ENCODE measurements at places on chromosomes 7 and 10. TPM values are rescaled to one million over a fixed set of nuclear protein-coding genes. Genes with fewer than 3 reads are reported as not detected.

- no peak overlapping the region for H3K4me3 ChIP-seq
- no peaks in the 10 kb centered on the region for H3K27me3 ChIP-seq
- H3K36me3 ChIP-seq, result no peaks in the 10 kb centered on the region
- H3K27ac ChIP-seq, result no peak overlapping the region
- no peaks in the 10 kb centered on the region for H3K4me1 ChIP-seq
Observed at GRCh38 chr10:115871855-115872254, 401.2 kb downstream of the GFRA1 start.

GRCh38 chr10:71084061-71084817 lies 128.1 kb upstream of the UNC5B start:
- no peak for DNase-seq
- no peak overlapping the region for H3K27ac ChIP-seq
- no peaks in the 10 kb centered on the region for H3K4me1 ChIP-seq
- H3K4me3 ChIP-seq, result no peak overlapping the region

GRCh38 chr10:133394064-133394663 lies at the start of gene MTG1:
Gene MTG1, plus strand, starts transcription at chr10:133394157. Its CDS starts 64 bp downstream, at chr10:133394221.
- no peaks in the 10 kb centered on the region for H3K27me3 ChIP-seq
- peaks cover 57% of the 10 kb centered on the region for H3K4me1 ChIP-seq
- peak; percentile 90 for DNase-seq
- H3K4me3 ChIP-seq, result peak within 1 kb of the TSS; percentile 75
- peaks cover 26% of the 10 kb centered on the region for H3K36me3 ChIP-seq

- peaks cover 3% of the 10 kb centered on the region for H3K27me3 ChIP-seq
- no peaks in the 10 kb centered on the region for H3K36me3 ChIP-seq
- no peak overlapping the region for H3K4me3 ChIP-seq
- peaks cover 7% of the 10 kb centered on the region for H3K4me1 ChIP-seq
Observed at GRCh38 chr10:91038971-91039370, 118.1 kb upstream of the ANKRD1 start.

DNA sequence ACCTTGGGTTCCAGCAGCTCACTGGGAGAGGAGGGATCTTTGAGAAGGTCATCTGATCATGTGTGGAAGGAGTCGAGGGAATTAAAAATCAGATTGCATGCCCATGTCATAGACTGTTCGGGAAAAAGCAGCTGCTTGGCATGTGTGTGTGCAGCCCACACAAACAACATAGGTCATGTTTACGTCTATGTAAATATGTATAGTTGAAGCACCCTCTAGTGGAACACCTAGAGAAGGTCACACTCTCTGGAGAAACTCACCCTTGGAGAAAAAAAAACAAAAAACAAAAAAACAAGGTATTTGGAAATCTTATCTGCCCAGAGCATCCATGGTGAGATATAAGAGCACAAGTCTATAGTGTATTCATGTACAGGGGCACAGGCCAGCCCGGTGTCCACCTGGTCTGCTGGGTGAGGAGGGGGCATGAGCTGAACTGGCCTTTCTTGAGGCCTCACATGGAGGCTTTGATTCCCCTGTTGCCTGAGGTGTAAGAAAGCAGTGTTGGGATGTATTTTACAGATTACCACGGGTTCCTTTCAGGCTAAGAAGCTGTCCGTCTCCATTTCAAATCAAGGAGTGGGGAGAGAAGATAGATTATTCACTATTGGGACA lies 98.0 kb downstream of the NPY start:
- no peak for DNase-seq
- no peaks in the 10 kb centered on the region for H3K4me1 ChIP-seq
- H3K27me3 ChIP-seq, result no peaks in the 10 kb centered on the region
- no peaks in the 10 kb centered on the region for H3K36me3 ChIP-seq

Gene FHIP2A
- total RNA-seq, result 85.5 TPM

Gene ZNF727
- total RNA-seq, result not detected

GRCh38 chr10:21090609-21091082 lies 193.5 kb upstream of the NEBL start:
- H3K27ac ChIP-seq, result no peak overlapping the region
- H3K4me3 ChIP-seq, result no peak overlapping the region
- no peaks in the 10 kb centered on the region for H3K4me1 ChIP-seq
- no peak for DNase-seq
- no peaks in the 10 kb centered on the region for H3K27me3 ChIP-seq

GRCh38 chr7:131602994-131603372 lies 46.6 kb upstream of the PODXL start:
- DNase-seq, result no peak
- no peaks in the 10 kb centered on the region for H3K27me3 ChIP-seq
- H3K27ac ChIP-seq, result no peak overlapping the region
- no peak overlapping the region for H3K4me3 ChIP-seq

DNA sequence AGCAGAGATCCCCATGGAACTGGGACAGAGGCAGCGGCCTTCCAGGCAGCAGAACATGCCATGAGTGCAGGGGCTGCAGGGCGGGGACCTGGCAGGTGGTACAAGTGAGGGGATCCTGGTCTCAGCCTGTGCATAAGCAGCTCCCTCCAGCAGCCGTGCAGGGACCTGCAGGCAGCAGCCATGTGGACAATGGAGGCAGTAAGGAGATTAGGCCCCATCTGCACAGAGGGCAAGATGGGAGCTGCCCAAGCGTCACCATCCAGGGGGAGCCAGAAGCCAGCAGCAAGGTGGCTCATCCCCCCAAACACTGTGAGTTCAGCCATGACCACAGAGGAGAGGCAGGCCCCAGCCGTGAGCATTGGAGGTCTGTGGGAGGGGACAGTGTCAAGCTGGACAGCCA lies 3.1 kb downstream of the DDC start:
- no peak for DNase-seq
- H3K27me3 ChIP-seq, result peaks cover 14% of the 10 kb centered on the region
- no peak overlapping the region for H3K27ac ChIP-seq
- no peaks in the 10 kb centered on the region for H3K4me1 ChIP-seq

- H3K36me3 ChIP-seq, result no peaks in the 10 kb centered on the region
- no peak overlapping the region for H3K27ac ChIP-seq
- H3K4me3 ChIP-seq, result no peak overlapping the region
- H3K4me1 ChIP-seq, result no peaks in the 10 kb centered on the region
Observed at GRCh38 chr10:1643161-1643907, 94.0 kb downstream of the ADARB2 start.

- no peak for DNase-seq
- H3K4me1 ChIP-seq, result no peaks in the 10 kb centered on the region
- peaks cover 2% of the 10 kb centered on the region for H3K27me3 ChIP-seq
- no peak overlapping the region for H3K4me3 ChIP-seq
- no peaks in the 10 kb centered on the region for H3K36me3 ChIP-seq
Observed at GRCh38 chr10:96212911-96213310, 58.5 kb downstream of the BLNK start.

DNA sequence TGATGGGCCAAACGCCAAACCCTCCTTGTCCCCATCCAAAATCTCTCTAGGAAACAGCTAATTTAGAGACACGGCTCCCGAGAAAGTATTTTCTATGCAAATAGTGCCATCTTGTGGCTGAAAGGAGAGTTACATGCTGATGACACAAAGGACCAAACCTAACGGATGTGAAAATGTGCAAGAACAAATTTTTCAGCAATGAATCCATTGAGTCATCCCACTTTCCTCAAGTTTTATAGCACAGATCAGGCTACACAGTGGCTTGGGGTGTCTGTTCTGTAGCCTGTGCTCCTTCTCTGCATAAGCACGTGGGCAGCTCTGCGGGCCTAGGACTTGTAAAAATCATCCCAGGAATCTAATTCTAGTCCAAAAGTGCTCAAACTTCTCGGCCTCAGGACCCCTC lies 154.8 kb upstream of the PRR15 start:
- H3K36me3 ChIP-seq, result no peaks in the 10 kb centered on the region
- no peaks in the 10 kb centered on the region for H3K4me1 ChIP-seq
- no peaks in the 10 kb centered on the region for H3K27me3 ChIP-seq
- DNase-seq, result peak; percentile 23
- no peak overlapping the region for H3K27ac ChIP-seq

DNA sequence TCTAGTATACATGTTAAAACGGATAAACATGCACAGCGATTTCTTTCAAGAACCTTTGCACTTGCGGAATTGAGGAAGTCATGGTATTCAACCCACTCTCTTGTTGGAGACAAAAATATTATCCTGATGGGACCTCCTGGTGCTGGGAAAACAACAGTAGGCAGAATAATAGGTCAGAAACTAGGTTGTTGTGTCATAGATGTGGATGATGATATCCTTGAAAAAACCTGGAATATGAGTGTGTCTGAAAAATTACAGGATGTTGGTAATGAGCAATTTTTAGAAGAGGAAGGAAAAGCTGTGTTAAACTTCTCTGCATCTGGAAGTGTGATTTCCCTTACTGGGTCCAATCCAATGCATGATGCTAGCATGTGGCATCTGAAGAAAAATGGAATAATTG lies 6.9 kb downstream of the THNSL1 start:
- DNase-seq, result no peak
- H3K4me3 ChIP-seq, result no peak overlapping the region
- H3K27me3 ChIP-seq, result no peaks in the 10 kb centered on the region
- no peak overlapping the region for H3K27ac ChIP-seq

Gene ABCF2
- total RNA-seq, result 16.3 TPM

GRCh38 chr10:4127518-4128315 lies 342.7 kb upstream of the KLF6 start:
- no peak for DNase-seq
- H3K4me1 ChIP-seq, result peaks cover 38% of the 10 kb centered on the region
- no peak overlapping the region for H3K27ac ChIP-seq
- no peaks in the 10 kb centered on the region for H3K27me3 ChIP-seq
- H3K36me3 ChIP-seq, result no peaks in the 10 kb centered on the region
- H3K4me3 ChIP-seq, result peak overlapping the region; percentile 46

Gene PSAP
- total RNA-seq, result 186 TPM

Gene PTN
- total RNA-seq, result not detected

Gene CTAGE8
- total RNA-seq, result not detected

- no peaks in the 10 kb centered on the region for H3K4me1 ChIP-seq
- H3K4me3 ChIP-seq, result no peak overlapping the region
- H3K27me3 ChIP-seq, result no peaks in the 10 kb centered on the region
- no peaks in the 10 kb centered on the region for H3K36me3 ChIP-seq
- H3K27ac ChIP-seq, result no peak overlapping the region
- DNase-seq, result no peak
Observed at GRCh38 chr10:35925493-35925892, 283.4 kb upstream of the FZD8 start.

- H3K36me3 ChIP-seq, result no peaks in the 10 kb centered on the region
- DNase-seq, result no peak
- H3K4me3 ChIP-seq, result no peak overlapping the region
- H3K27ac ChIP-seq, result no peak overlapping the region
- H3K4me1 ChIP-seq, result no peaks in the 10 kb centered on the region
- no peaks in the 10 kb centered on the region for H3K27me3 ChIP-seq
Observed at GRCh38 chr7:153838591-153838990, 213.6 kb upstream of the DPP6 start.

DNA sequence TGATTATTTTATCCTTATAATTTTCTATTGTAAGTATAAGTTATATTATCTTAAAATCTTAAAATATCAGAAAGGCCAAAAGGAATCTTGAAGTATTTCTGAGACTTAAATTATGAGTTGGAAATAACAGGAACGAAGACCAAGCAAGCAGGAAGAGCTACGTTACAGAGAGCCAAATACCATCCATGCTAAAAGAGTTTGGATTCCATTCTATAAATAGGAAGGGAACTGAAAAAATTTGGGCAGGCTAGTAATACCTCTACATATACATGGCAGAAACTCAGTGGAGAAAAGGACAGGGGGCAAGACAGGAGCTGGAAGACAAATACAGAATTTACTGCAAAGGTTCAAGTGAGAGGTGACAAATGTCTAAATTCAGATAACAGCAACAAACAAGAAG lies 16.7 kb downstream of the ITGB1 start:
- peaks cover 32% of the 10 kb centered on the region for H3K36me3 ChIP-seq
- H3K4me1 ChIP-seq, result peaks cover 80% of the 10 kb centered on the region
- no peak for DNase-seq
- H3K27ac ChIP-seq, result peak overlapping the region; percentile 70
- peak overlapping the region; percentile 66 for H3K4me3 ChIP-seq
- no peaks in the 10 kb centered on the region for H3K27me3 ChIP-seq

Gene ADAM12
- 3.8 TPM for total RNA-seq

GRCh38 chr7:32670110-32671025 lies 175.1 kb downstream of the AVL9 start:
- no peaks in the 10 kb centered on the region for H3K36me3 ChIP-seq
- no peak for DNase-seq
- H3K27me3 ChIP-seq, result no peaks in the 10 kb centered on the region
- H3K4me3 ChIP-seq, result no peak overlapping the region

DNA sequence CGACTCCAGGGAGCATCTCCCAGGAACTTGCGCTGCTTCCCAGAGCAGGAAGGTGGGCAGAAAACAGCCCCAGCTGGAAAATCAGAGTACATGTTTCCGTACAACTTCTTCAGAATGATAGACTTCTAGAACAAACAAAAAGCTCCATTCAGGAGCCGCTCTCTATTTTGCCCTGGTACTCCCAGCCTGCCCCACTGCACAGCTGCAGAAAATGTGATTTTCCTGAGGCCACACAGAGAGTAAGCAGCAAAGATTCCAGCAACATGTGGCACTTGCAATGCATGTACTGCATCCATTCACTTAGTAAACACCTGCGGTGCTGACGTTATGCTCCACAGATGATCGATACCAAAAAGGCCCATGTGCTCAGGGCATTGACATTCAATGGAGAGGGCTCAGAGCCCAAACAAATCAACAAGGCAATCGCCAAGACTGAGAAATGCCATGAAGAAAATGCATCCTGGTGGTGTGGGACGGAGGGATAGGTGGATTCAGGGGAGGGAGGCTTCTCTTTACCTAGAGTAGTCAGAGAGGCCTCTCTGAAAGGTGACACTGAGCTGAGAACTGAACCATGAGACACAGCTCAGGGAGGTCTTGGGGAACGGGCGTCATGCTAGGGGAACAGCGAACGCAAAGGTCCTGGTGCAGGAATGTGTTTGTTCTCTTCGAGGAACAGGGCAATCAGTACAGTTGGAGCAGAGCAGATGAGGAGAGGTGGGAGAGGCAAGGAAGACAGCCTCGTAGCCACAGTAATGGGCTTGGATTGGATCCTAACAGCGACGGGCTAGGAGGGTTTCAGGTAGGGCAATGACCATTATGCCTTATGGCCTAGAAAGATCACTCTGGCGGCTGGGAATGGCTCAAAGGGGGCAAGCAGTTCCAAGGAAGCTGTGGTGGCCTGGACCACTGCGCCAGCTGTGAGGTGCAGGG lies 35.3 kb upstream of the DUSP5 start:
- peaks cover 12% of the 10 kb centered on the region for H3K4me1 ChIP-seq
- DNase-seq, result no peak
- H3K27me3 ChIP-seq, result no peaks in the 10 kb centered on the region
- no peak overlapping the region for H3K4me3 ChIP-seq
- no peak overlapping the region for H3K27ac ChIP-seq

- H3K36me3 ChIP-seq, result no peaks in the 10 kb centered on the region
- peaks cover 20% of the 10 kb centered on the region for H3K4me1 ChIP-seq
- no peak overlapping the region for H3K27ac ChIP-seq
Observed at GRCh38 chr10:122463466-122464249, 2.3 kb downstream of the HTRA1 start.

DNA sequence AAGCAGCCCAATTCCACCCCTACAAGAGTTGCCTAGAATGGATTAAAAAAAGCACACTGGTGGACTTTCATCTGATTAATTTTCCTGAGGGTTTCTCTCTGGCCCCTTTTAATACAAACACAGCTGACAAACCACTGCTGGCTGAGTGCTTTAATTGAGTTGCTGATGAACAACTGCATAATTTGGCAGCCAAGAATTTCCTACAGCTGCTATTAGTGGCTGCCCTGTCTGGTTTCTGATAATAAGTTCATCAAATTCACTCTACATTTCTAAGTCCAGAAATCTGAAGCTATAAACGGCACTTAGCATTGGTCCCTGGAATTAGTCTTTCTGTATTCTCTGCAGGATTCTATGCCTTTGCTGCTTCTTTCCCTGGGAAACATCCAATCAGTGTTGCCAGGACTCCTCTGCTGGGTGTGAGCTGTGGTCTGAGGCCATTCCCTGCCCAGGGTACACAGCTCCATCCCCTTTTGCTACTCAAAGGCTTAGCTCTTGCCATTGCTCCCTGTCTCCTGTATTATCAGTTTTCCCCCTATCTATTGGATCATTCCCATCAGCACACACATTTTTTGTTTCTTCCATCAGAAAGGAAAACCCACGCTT lies 110.6 kb downstream of the LSM5 start:
- DNase-seq, result no peak
- no peaks in the 10 kb centered on the region for H3K4me1 ChIP-seq
- H3K27ac ChIP-seq, result no peak overlapping the region
- H3K4me3 ChIP-seq, result no peak overlapping the region

Measured in CD4-positive, CD25-positive, alpha-beta regulatory T cell (primary cell).